ENCODE measurements at places on chromosomes 12 and 14.

- DNase-seq, result no peak
These were observed 140.7 kb upstream of the CDKN3 start for GRCh38 chr14:54256156-54256555.

DNA sequence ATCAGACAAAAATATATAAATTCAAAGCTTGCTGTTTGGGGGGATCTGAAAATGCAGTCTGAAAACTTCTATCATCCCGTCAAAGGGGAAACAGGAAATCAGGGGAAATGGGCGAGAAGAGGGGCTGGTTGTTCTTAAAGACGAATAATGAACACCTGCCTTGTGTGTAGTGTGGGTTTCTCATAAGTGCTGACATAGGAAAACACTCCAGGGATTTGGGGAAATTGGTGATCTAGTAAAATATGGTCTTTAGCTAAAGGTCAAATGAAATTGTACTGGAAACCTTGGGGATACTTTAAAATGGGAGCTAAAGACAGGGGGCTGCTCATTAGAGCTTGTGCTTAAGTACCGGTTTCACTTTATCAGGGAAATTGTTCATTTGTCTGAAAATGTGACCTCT is 39.6 kb upstream of the PIK3C2G start:
- DNase-seq, result no peak

DNA sequence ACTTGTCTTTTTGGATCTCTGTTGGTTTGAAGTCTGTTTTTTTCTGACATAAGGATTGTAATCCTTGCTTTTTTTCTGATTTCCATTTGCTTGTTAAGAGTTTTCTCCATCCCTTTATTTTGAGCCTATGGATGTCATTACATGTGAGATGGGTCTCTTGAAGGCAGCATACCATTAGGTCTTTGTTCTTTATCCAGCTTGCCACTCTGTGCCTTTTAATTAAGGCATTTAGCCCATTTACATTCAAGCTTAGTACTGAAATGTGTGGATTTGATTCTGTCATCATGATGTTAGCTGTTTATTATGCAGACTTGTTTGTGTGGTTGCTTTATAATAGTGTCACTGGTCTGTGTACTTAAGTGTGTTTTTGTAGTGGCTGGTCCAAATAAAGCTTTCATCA is 100.0 kb downstream of the CCDC91 start:
- DNase-seq, result no peak

DNA sequence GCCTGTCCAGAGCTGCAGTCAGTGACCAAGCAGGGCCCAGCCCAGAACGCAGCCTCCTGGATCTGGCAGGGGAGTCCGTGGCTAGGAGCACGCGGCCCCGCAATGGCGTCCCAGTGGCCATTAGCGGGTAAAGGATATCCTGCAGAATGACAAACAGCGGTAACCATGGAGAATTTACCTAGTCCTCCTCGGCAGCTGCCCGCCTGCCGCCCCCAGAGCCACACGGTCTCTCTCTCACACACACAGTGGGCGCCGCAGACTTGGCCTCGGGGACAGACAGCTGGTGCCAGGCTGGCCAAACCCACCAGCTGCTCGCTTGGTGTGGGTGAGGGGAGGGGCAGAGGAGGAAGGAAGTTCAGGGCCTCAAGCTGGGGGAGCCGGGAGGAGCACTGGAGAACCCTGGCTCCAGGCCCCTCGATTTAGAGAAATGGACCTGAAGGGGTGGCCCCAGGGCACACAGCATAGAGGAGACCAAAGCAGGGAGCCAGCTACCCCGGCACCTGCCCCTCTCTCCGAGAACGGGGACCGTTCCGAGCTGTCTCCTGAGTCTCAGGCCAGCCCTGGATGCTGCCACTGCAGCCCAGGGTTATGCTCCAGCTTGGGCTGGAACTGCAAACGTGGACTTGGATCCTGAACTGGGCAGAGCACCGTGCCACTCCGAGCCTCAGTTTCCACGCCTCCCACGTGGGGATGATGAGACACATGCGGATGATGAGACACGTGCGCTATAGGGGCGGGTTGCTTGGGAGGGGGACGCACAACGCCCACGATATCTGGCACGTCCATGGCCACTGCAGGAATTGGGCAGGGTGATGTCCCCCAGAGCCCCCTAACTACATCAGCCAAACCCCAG is 3.4 kb downstream of the CDK2AP1 start:
- DNase-seq, result no peak

DNA sequence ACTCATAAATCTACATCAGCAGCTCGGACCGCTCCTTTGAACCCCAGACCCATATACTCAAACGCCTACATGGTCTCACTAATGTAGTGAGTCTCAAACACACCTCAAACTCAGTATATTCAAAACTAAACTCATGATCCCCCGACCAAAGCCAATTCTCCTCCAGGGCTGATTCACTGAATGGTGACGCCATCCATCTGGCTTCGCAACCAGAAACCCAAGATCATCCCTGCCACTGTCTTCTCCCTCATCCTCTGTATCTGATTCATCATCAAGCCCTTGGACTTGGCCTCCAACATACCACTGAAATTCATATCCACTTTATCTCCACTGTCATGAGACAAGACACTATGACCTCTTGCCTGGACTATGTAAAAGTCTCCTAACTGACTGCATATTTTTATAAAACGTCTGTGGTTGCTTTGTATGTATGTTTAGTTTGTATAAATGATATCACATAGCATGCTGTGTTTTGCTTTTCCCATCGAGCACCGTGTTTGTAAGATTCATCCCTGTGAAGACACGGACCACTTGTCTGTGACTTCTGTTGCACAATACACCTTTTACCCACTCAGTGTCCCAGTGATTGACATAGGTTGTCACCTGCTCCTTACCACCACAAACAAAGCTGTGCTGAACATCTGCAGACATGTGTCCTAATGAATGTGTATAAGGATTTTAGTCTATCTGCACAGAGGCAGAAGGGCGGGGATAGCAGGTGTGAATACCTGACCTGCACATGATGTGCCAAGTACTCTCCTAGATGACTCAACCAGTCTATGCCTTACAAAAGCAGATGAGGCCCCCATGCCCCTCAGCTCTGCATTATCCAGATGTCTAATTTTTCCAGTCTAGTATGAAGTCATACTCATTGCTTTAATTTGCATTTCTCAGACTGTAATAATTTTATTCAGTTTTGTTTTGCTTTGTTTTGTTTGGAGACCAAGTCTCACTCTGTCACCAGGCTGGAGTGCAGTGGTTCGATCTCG is 76.9 kb downstream of the VWF start:
- no peak for DNase-seq

DNA sequence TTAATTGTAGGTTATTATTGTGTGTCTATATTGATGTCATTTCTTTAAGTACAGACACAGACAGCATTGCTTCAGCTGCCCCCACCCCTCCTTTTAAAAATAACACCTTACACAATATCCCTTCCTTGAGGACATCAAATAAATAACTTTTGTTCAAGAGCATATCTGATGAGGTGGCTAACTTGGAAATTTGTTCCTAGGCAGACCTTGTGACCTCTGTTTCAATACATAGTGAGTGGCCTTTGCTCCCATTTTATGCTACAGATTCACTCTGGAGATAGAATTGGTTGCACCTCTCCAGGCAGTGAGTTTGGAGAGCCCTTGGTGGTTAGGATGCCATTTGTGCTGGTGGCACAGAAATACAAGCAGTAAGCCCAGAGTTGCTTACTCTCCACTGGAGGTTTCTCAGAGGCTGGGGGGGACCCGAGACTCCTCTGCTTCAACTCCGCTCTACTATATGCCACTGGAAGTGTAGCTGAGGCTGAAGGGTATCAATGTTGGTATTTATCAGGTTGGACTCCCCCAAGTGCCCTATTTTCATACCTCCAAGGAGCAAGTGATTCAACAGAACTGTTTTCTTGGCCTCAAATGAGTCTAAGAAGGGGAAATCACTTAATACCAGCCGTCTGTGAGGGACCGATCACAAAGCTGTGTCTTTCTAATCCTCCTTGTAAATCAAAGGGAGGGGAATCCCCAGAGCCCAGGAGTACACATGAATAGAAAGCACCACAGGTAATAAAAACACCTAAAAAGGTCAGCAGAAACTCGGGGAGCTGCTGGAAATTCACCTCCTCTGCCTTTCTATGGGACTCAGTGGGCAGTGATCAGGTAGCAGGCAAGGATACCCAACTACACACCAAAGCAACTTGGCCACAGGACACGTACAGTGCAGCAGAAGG is 463.1 kb downstream of the RAD51B start:
- DNase-seq, result no peak

DNA sequence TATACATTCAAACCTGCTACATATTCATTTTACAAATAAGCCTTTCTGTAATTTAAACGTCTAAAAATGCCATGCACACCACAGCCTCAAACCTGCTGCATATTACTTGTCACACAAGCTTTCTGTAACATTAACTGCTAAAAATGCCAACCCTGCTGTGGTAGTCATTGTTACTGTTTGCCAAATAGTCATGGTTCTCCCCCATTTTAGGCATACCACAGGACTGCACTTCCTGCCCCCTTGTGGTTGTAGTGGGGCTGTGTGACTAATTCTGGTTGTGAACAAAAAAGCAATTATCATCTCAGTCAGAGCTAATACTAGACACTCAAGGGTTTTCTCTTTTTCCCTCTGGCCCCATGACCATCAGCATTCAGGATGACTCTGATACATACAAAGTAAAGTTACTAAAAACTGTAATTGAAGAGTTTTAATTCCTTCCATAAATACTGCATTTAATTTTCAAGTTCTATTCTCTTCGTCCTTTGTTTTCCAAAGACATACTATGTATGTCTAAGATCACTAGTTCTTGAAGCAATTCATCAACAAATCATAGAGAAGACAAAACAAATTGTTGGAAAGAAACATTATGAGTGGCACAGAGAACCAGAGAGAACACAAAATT is 5.7 kb upstream of the SLC35F4 start:
- DNase-seq, result peak; percentile 17

DNA sequence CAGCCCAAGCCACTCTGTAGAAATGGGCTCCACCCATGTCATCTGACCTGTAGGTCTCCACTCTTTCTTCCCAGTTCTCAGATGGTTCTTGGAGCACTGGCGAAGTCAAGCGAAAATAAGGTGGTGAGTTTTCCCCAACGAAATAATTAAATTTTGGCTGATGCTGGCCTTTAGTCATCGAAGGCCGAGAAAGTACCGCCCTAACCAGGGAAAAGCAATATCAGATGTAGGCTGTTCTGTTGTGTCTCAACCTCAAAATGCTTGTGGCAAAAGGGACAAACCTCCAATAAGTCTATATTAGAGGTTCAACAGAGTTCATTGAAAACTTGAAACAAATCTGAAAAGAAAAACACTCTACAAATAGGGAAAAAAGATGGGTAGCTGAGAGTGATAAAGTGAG is 48.6 kb upstream of the BCAT1 start:
- no peak for DNase-seq

- DNase-seq, result no peak
These were observed 14.2 kb downstream of the RPS6KL1 start for GRCh38 chr14:74908861-74909341.

- DNase-seq, result no peak
These were observed 373.6 kb downstream of the GLT1D1 start for GRCh38 chr12:129226851-129227250.

DNA sequence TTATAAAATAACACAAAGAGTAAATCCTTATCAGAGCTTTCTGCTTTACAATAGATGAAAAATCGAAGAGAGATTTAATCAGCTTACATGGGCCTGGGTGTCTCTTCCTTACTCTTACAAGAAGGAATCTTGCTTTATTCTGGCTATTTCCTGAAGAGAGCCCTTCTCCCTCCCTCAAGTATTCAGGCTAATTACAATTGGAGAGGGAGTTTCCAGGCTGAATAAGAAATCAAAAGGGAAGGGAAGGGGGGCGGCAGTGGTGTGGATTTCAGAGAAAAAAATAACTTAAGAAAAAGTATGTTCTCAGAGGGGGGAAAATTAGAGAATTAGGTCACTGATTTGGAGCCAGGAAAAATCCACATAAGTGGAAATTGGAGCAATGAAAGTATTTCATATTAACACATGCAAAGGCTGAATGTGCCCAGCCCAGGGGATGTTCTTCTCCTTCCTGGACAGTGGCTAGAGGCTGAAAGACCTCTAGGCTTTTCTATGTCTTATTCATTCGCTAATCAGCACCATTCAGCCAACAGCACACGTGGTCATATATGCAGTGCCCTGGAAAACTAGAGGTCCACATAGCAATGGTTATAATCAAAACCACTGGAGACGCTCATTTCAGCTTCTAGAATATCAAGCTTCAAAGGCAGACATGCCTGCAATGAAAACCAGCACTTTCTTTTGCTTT is 158.9 kb upstream of the BTG1 start:
- no peak for DNase-seq

DNA sequence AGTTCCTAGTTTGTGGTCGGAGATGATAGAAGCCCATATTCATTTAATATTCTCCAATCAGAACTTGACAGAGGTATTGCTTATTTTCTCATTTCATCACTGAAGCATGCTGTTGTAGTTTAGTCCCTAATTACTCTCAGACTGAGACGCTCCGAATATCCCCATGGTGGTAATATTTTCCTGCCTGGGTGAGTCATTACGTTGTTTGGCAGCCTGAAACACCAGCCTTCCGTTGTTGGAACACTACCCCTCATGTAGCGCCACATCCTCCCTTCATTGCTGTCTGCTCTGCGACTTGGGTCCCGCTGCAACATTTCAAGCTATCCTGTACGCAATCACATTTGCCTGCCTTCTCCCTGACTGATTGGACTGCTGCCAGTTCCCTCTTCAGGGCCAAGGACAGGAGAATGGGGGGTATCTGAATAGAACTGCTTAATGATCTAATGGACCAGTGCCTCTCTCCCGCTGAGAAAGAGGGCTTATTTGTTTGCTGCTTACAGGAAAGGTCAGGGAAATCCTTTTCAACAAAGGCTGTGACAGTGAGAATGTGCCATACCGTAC is 369.1 kb downstream of the NPAS3 start:
- DNase-seq, result no peak

GRCh38 chr14:104774453-104775072 is 21.0 kb downstream of the AKT1 start:
- no peak for DNase-seq

- peak; percentile 17 for DNase-seq
These were observed 55.7 kb downstream of the VRK1 start for GRCh38 chr14:96852823-96853422.

DNA sequence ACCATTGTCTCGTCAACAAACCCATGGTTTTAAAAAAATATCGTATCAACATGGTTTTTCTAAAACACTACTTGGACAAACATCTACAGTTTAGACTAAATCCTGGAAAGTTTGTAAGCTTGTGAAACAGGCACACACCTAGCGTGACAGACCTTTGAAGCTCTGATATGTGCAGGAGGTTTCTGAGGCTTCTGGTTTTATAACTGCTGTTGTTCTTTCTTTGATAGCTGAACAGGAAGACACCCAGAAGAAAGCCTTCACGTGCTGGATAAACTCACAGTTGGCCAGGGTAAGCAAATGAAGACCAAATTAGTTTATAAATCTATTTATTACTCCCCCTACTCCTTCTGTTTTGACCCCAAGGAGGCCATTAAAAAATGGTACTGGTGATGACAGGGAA is 87.6 kb downstream of the SYNE2 start:
- DNase-seq, result no peak
